ENCODE measurements at places on chromosomes 3 and 15. TPM values are rescaled to one million over a fixed set of nuclear protein-coding genes. Genes with fewer than 3 reads are reported as not detected.

USP4 gene
- 89.6 TPM for total RNA-seq

CCDC9B gene
- 2.6 TPM for total RNA-seq

GRCh38 chr15:89112341-89112971 lies 24.2 kb downstream of the ABHD2 start:
- no peak for DNase-seq
- peaks cover 14% of the 10 kb centered on the region for H3K4me1 ChIP-seq
- peaks cover 12% of the 10 kb centered on the region for H3K36me3 ChIP-seq
- no peak overlapping the region for H3K4me3 ChIP-seq

- H3K4me3 ChIP-seq = peak overlapping the region; percentile 62
- peaks cover 46% of the 10 kb centered on the region for H3K4me1 ChIP-seq
- peak overlapping the region; percentile 88 for H3K27ac ChIP-seq
- H3K36me3 ChIP-seq = peaks cover 2% of the 10 kb centered on the region
- H3K27me3 ChIP-seq = no peaks in the 10 kb centered on the region
- peak; percentile 52 for DNase-seq
Observed at GRCh38 chr15:73928971-73929627, 2.8 kb downstream of the LOXL1 start.

DNA sequence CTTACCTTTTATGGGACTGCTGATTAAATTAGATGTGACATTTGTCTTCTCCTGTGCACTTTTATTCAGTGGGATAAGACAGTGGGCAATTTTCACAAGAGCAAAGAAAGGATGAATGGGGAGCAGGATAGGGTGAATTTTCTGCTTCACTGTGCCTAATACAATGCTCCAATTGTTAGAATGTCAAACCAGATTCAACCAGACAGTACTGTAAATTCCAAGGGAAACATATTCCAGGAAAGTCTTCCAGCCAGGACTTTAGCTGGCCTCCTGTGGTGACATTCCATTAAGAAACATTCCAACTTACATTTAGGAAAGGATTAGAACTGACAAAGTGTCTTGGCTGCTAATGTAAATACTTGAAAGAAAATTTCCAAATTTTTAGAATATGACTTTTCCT lies 100.1 kb upstream of the PROK2 start:
- no peaks in the 10 kb centered on the region for H3K36me3 ChIP-seq
- peaks cover 39% of the 10 kb centered on the region for H3K27me3 ChIP-seq
- H3K4me3 ChIP-seq = no peak overlapping the region

SSUH2 gene
- total RNA-seq = not detected

- no peaks in the 10 kb centered on the region for H3K4me1 ChIP-seq
- H3K36me3 ChIP-seq = no peaks in the 10 kb centered on the region
- no peak overlapping the region for H3K4me3 ChIP-seq
- DNase-seq = no peak
- no peak overlapping the region for H3K27ac ChIP-seq
Observed at GRCh38 chr3:161957467-161957866, 460.9 kb downstream of the OTOL1 start.

DNA sequence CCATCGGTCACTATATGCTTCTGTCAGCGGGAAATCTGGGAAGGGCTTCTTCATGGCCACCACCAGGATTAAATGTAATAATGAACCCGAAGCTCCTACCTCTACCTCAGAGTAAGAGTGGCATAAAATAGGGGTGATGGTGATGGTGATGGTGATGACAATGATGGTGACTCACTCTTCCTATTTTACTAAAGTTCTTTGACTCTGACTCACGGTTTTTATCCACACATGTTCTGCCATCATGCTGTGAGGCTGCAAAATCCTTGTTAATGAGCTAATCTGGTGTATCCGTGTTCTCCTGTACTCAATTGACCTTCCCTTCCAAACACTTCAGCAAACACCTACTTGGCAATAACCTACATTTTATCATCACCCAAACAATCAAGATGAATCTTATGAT lies 18.3 kb upstream of the FOXP1 start:
- no peaks in the 10 kb centered on the region for H3K27me3 ChIP-seq
- peaks cover 10% of the 10 kb centered on the region for H3K36me3 ChIP-seq
- H3K27ac ChIP-seq = no peak overlapping the region
- DNase-seq = no peak
- no peaks in the 10 kb centered on the region for H3K4me1 ChIP-seq

DNA sequence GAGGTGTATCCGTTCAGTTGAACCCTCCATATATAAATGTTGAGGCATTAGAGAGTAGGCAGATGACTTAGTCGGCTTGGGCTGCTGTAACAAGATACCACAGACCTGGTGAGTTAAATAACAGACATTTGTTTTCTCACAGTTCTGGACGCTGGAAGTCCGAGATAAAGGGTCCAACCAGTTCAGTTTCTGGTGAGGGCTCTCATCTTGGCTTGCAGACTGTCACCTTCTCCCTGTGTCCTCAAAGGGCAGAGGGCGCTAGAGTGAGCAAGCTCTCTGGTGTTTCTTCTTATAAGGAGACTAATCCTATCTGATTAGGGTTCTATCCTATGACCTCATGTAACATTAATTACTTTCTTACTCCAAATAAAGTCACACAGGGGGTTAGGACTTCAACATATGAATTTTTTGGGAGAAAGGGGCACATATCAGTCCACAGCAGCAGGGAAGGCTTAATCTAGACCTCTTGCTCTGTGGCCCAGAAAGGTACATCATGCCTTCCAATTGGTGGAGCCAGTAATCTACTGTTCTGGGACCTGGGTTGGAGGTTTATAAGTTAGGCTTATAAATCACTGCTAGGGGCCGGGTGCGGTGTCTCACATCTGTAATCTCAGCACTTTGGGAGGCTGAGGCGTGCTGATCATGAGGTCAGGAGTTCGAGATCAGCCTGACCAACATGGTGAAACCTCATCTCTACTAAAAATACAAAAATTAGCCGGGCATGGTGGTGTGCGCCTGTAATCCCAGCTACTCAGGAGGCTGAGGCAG lies 26.3 kb upstream of the SLC28A2 start:
- no peak overlapping the region for H3K27ac ChIP-seq
- H3K4me1 ChIP-seq = no peaks in the 10 kb centered on the region
- DNase-seq = no peak
- no peak overlapping the region for H3K4me3 ChIP-seq
- H3K36me3 ChIP-seq = no peaks in the 10 kb centered on the region

- no peaks in the 10 kb centered on the region for H3K36me3 ChIP-seq
- no peak for DNase-seq
- H3K27ac ChIP-seq = peak overlapping the region; percentile 48
- no peaks in the 10 kb centered on the region for H3K27me3 ChIP-seq
- H3K4me1 ChIP-seq = no peaks in the 10 kb centered on the region
- peak overlapping the region; percentile 47 for H3K4me3 ChIP-seq
Observed at GRCh38 chr3:83216919-83217594, 1455.6 kb upstream of the GBE1 start.

DNA sequence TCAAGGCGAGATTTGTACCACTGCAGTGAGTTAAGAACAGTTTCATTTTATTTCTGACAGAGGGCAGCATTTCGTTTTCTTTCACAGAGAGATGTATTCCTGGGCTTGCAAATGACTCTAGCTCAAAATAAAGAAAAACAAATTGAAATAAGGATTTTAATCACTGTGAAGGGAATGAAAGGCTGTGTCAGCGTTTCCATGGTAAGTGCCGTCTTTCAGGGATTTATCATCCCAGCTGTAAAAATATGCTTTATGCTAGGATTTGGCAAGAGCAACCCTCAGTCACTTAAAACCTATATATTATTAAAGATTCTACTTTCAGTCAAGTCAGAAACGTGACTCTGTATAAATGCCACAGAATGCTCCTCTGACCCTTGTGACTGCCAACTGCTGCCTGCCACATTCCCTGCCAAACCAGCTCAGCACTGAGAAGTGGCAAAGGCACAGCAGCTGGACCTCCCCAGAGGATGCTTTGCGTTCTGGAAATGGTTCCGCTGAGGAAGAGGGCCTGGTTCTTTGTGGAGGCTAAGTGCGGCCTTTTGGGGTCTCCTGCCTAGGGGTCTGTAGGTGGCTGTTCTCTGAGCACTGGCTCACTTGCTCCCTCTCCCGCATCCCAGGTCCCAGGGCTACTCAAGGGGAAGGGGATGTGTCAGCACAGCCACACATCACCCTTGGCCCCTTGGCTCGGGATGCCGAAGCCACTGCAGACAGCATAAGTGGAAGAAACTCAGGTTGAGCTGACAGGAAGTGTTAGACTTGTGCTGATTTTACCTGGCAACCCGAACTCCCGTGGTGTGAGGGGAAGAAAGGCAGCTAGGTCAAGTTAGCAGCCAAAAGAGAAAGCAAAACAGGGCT lies 56.6 kb upstream of the POMGNT2 start:
- peak; percentile 70 for DNase-seq
- peaks cover 24% of the 10 kb centered on the region for H3K36me3 ChIP-seq
- H3K4me3 ChIP-seq = peak overlapping the region; percentile 84
- peaks cover 24% of the 10 kb centered on the region for H3K4me1 ChIP-seq
- peak overlapping the region; percentile 99 for H3K27ac ChIP-seq

DNA sequence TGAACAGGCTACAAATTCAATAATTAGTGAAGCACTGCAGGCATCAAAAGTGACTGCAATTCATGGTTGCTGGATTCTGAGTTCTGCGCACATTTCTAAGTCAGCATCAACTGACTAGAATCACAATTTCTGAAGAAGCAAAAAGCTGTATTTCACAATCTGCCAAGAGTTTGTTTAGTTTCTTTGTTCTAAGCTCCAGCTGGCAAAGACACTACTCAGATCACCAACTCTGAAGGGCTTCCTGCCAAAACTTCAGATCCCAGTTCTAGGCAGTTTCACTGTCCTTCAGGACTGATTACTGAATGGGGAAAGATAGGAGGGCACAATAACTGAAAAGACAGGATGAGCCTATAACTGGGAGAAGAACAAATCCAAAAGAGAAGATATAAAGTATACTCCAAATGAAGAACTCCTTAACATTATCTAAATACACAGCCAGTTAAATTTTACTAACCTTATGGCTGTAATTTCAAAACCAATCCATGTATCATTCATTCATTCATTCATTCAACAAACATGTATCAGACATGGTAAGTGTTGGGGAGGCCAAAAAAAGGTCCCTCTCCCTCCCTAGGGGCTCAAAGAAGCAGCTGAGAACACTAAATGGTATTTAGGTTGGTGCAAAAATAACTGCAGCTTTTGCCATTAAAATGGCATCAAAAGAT lies 17.1 kb downstream of the TJP1 start:
- H3K4me3 ChIP-seq = no peak overlapping the region
- peaks cover 45% of the 10 kb centered on the region for H3K27me3 ChIP-seq
- H3K27ac ChIP-seq = no peak overlapping the region

GPR156 gene
- not detected for total RNA-seq

- H3K36me3 ChIP-seq = no peaks in the 10 kb centered on the region
- DNase-seq = no peak
- H3K4me1 ChIP-seq = peaks cover 13% of the 10 kb centered on the region
- H3K4me3 ChIP-seq = no peak overlapping the region
- H3K27me3 ChIP-seq = peaks cover 31% of the 10 kb centered on the region
Observed at GRCh38 chr3:186417791-186418190, 55.8 kb upstream of the DGKG start.

MAP6D1 gene
- 1.6 TPM for total RNA-seq

IGSF11 gene
- 1.9 TPM for total RNA-seq

DNA sequence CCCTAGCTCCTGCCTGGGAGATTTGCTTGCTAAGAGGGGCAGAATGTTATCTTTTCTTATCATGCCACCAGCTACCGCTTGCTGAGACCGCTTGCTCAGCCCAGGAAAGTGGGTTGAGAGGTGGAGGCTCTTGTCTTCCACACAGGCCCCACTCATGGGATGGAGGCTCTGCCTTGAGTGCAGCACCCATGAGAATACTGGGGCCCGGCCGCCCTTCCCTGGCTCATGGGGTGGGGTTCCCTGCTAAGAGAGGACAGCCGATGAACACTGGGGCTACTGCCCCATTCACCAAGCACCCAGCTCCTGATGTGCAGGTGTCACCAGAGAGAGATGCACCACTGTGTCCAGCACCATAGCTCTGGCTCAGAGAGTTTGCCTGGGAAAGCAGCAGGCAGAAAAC lies 55.2 kb downstream of the HMCES start:
- peaks cover 4% of the 10 kb centered on the region for H3K27me3 ChIP-seq
- H3K4me1 ChIP-seq = no peaks in the 10 kb centered on the region
- no peaks in the 10 kb centered on the region for H3K36me3 ChIP-seq
- no peak overlapping the region for H3K27ac ChIP-seq
- no peak overlapping the region for H3K4me3 ChIP-seq

DNA sequence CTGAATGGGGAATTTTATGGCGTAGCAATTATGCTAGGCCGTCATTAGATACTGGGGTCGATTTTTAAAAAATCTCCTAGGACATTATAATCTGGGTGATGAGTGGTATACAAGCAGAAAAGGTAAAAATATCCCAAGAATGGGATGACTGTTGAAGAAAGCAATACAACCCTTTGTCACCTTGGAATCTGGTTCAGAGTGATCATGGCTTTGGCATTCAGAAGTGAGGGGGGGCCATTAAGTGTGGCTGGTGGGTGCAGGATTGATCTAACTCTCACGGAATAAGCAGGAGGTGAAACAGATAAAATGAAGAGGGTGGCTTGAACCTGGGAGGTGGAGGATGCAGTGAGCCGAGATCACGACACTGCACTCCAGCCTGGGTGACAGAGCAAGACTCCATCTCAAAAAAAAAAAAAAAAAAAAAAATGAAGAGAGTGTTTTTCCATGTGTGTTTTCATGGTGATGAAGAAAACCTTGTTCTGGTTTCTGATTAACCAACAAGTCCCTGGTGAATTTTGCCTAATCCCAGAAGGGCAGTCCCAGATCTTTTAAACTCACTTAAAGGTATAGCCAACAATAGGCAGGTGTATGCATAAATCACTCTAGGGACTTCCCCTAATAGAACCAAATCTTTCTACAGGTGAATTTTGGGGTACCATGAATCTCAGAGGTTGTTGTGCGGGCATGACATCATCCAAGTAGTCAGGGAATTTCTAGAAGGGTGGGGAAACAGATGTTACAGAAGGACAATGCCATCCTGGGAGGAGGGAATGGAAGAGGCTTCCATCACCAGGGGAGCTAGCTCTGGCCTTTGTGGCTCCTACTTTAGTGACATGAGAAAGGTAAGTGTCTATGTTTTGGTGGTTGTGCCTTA lies 3.1 kb upstream of the RAD54L2 start:
- H3K4me3 ChIP-seq = no peak overlapping the region
- H3K36me3 ChIP-seq = no peaks in the 10 kb centered on the region

GRCh38 chr3:136992115-136992514 lies 34.3 kb downstream of the IL20RB start:
- no peaks in the 10 kb centered on the region for H3K36me3 ChIP-seq
- H3K27ac ChIP-seq = no peak overlapping the region
- no peaks in the 10 kb centered on the region for H3K27me3 ChIP-seq
- H3K4me1 ChIP-seq = no peaks in the 10 kb centered on the region
